Cerebellum (tissue), 4 donors: ENCODE measurements at places on chromosomes 13 and 19. TPM values are rescaled to one million over a fixed set of nuclear protein-coding genes. Genes with fewer than 3 reads are reported as not detected.

- DNase-seq, result no peak
These were observed 13.7 kb downstream of the ILF3 start for GRCh38 chr19:10667867-10668266.

Gene VSIG10L
- total RNA-seq, result 1.5 TPM

Gene FBXO27
- 6.4 TPM for total RNA-seq

Gene DOHH
- total RNA-seq, result 4.8 TPM
